Kidney (tissue), 22 donors: ENCODE measurements at places on chromosomes 6 and 20. TPM values are rescaled to one million over a fixed set of nuclear protein-coding genes. Genes with fewer than 3 reads are reported as not detected.
A peak's percentile ranks its signal among the peaks of the same experiment; 100 is the strongest.

- DNase-seq, result no peak
These were observed 34.6 kb downstream of the FAM83B start for GRCh38 chr6:54881067-54881730.

- no peak for DNase-seq
These were observed 184.4 kb downstream of the PRL start for GRCh38 chr6:22112461-22112860.

DNA sequence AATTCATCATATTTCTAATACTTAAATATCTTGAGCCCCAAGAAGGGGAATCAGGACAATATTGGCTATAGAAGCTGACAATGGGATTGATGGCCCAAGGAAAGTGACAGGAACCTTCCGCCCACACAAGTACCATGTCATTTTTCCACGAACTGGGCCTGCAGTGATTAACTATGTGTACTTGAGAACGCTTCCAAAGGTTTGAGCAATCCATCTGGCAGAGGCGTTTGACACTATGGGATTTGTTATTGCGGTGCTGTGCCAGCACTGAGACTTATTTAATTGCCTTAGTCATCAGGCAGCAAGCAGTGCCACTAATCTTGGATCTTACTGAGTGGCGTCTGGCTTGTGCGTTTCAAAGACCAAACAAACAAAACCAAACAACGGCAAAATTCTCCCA lies 135.6 kb upstream of the UST start:
- no peak for DNase-seq

DNA sequence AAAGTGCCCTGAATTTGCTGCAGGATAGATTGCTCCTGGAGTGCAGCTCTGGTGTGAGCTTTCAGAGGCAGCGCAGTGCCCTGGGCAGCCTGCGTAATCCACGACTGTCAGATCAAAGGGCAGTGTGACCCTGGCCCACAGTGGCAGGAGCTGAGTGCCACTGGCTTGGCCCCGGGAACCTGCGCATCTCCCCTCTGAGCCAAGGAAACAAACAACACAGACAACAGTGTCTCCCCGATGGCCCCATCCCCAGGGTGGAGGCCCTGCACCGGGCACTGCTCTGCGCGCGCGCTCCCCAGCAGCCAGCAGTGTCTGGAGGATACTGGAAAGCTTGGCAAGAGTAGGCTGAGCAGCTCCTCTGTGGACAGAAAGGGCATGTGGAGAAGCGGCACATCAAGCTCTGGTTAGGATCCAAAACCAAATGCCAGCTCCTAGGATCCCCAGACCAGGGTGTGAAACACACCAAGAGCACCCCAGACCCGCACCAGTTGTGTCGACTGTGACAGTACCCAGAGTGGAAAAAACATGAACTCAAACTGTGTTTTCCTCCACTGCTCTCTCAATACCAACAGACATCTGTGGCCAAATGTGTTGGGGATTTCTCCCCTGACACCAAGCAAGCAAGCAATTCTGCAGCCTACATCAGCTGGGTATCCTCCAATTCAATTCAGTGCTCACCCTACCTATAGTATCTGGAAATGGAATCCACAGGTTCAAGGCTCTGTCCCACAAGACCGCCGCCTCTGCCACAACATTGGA lies 26.7 kb downstream of the RBCK1 start:
- DNase-seq, result no peak

- DNase-seq, result no peak
These were observed 404.7 kb downstream of the PTPRT start for GRCh38 chr20:42785041-42785440.

DNA sequence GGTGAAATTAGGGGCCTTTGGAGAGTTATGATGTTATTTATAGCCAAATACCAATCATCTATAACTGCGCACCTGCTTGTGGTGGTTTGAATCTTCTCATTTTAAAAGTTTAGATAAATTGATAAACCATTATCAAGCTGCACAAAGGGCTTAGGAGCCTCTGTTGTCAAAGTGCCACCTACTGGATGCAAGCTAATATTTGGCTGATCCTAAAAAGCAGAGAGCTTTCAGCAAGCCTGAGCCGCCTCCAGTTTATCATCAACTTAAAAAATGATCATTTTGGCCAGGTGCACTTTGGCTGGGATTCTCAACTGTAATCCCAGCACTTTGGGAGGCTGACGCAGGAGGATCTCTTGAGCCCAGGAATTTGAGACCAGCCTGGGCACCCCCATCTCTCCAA lies 58.5 kb upstream of the ATXN1 start:
- no peak for DNase-seq

DNA sequence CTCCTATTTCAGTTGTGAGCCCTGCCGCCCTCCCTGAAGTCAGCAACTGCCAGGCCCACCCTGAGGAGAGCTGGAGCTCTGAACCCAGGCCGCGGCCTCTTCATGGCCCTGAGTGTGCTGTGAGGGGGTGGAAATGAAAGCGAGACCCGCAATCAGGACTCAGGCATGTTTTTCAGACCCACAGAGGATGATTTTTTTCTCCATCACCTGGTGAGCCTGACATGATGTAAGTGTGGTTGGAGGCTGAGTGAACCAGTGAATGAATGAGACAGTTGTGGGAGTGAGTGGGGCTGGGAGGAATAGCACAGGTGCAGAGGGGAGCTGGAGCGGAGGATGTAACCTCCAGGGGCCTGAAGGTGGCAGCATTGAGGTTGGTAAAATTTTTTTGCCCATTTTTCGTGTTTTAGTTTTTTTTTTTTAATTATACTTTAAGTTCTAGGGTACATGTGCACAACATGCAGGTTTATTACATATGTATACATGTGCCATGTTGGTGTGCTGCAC lies 18.3 kb downstream of the RAET1L start:
- no peak for DNase-seq

- no peak for DNase-seq
These were observed 515.5 kb downstream of the COL12A1 start for GRCh38 chr6:74690365-74690764.

DNA sequence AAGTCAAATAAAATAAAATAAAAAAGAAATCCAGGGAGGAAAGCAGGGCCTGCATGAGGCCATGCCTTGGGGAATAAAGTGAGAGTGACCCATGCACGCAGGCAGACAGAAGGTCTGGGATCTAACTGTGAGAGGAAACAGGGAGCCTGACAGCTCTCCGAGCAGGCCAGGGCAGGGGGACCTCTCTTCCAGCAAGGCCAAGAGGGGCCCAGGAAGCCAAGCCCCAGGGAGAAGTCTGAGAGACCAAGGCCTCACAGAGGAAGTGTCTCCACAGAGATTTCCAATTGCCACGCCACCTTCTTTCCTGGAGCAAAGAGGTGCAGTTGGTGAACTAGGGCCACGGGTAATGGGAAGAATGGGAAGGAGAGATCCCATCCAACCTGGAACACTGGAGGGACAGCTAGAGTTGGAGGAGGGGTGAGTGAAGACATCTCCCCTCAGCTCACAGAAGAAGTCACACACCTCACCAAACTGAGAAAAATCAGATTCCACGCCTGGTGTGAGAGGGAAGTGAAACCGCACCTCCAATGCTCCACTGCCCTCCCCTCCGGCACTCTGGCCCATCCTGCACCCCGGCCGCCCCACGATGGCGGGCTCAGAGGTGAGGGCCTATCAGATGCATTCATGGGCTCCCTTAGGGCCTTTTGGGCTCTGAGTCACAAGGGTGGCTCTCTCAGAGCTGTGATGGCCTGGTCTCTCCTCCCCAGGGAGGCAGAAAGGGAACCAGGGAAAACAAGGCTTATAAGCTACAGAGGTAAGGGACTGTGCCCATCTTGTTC lies 25.1 kb upstream of the TAF8 start:
- no peak for DNase-seq

DNA sequence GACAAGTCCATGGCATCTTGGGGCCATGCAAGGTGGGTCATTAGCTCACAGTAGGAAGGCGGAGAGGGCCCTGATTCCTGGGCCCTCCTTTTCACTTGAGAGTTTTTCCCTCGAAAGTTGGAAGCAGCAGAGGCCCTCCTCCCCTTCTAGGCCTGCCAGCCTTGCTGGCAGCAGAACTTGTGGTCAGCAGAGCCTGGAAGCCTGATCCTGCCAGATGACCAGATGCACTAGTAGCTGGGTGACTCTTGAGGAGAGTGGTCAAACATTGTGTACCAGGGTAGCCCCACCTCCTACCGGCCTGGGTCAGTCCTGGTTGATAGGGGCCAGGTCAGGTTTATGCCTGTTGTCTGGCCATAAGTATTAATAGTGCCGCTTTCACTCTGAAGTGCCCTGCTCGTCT lies 3.8 kb upstream of the HMGA1 start:
- no peak for DNase-seq

DNA sequence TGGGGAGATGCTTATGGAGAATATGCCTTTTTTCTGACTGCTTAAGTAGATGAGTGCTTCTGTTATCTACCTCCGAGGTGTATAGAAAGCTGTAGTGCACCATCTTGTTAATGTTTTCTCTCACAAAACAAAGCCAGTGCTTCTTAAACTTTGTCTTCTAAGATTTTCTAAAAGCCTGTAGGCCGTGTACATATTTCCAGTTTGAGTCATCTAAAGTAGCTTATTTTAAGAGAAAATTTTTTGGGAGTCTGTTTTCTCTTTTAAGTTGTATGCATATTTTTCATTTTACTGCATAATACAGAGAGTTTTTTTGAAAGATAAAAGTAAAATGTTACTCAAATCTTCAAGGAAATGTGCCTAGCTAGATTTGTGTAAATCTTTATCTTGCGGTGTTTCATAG lies 151.7 kb downstream of the GRIK2 start:
- no peak for DNase-seq

GRCh38 chr20:53923566-53924369 lies 146.6 kb downstream of the BCAS1 start:
- DNase-seq, result no peak

- no peak for DNase-seq
These were observed 25.7 kb upstream of the KLHL31 start for GRCh38 chr6:53691252-53691651.

DNA sequence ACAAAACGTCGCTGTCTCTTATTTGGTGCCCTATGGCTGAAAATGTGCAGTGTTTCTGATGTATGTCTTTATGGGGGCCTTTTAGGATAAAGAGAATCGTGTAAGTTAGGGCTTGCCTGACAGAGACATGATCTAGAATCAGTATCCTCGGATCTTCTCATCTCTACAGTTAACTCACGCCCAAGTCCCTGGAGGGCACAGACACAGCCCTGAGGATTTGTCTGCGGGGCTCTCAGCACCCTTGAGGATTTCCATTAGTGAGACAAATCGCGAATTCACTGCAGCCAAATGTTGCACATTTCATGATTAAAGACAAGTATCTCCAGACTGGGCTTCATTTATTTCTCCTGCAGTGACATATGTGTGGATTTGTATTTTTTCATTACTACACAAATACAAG lies 552.7 kb downstream of the C6orf118 start:
- no peak for DNase-seq

- peak; percentile 78 for DNase-seq
These were observed 44.7 kb upstream of the CNKSR3 start for GRCh38 chr6:154555073-154555677.

DNA sequence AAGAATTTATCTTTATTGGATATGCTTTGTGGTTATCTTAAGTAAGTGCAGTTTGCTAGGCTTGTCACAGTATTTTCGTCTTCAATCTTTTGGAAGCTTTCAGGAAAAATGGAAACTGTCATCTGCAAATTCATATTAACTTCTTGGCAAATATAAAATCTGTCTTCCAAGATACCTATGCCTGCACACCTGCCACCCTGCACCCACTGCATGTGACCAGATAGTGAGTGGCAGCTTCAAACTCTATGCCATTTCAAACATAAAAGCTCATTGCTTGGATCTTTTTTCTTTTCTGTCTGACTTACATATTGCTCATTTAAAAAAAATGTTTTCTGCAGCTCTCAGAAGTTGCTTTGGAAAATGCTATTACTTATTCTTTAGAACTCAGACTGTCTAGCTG lies 14.1 kb downstream of the OPRM1 start:
- no peak for DNase-seq

- no peak for DNase-seq
These were observed 389.6 kb upstream of the JAG1 start for GRCh38 chr20:11063444-11063843.

DNA sequence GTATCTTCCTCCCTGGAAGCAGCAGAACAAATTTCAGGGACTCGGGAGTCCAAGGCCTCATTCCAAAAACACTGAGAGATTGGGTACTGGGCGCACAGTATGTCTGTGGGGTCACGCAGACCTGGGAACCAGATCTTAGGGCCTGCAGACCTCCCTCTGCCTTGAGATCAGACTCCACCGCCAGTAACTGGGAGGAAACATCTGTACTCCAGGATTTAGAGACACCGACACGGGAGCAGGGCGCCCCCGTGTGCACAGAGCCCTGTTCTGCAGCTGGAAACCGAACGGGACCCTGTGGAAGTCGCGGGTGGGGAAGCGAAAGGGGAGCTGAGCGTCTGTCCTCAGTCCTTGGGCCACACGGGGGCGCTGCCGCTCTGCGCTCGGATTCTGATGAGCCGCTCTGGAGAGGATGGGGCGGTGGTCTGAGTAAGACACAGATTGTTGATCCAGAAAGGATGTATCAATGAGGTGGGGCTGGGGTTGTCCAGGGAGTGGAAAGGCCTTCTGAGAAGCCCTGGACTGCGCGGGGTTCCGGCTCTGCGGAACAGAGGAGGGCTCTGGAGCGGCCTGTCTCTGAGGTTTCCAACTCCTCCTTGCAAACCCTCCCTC lies 35.7 kb upstream of the HLA-E start:
- peak; percentile 91 for DNase-seq

- DNase-seq, result peak; percentile 65
These were observed 207.9 kb downstream of the ERMARD start for GRCh38 chr6:169959136-169960002.

Gene FAM83D
- total RNA-seq, result 0.79 TPM

Gene SLC17A3
- 14.0 TPM for total RNA-seq

Gene PHACTR3
- total RNA-seq, result 12.3 TPM

Gene DYNLT2
- total RNA-seq, result 1.9 TPM

Gene PXT1
- total RNA-seq, result 0.13 TPM

Gene TGM2
- total RNA-seq, result 611 TPM

Gene EEF1E1
- 35.4 TPM for total RNA-seq
